ENCODE measurements at places on chromosomes 12 and 14.

GRCh38 chr14:33859306-33859705 lies 91.6 kb downstream of the EGLN3 start:
- no peak for DNase-seq

- DNase-seq: no peak
These were observed 36.7 kb downstream of the TMEM233 start for GRCh38 chr12:119630223-119630780.

DNA sequence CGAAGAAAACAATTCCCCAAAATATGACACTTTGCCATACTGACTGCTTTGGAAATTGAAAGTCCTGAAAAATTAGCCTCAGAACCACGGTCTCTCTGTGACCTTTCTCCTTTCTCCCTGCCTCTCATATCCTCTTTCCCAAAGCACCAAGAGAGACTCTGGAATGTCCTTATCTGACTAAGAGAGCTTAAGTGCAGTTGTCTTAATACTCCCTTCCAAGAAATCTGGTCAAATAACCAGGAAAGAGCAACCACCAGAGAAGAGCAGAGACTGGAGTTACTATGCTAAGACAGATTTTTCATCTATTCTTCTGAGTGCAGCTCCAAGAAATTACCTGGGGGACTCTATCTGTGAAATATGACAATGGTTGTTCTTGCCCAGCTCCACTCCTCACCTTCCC lies 10.5 kb upstream of the BTG1 start:
- no peak for DNase-seq

GRCh38 chr12:22064968-22065367 lies 18.9 kb downstream of the CMAS start:
- DNase-seq: no peak

- no peak for DNase-seq
These were observed 7.4 kb downstream of the CDKN1B start for GRCh38 chr12:12724421-12725085.

- no peak for DNase-seq
These were observed 9.9 kb downstream of the LRRC74A start for GRCh38 chr14:76836029-76836630.

GRCh38 chr12:64427988-64428387 lies 23.8 kb downstream of the XPOT start:
- no peak for DNase-seq

- no peak for DNase-seq
These were observed 52.4 kb upstream of the EIF5 start for GRCh38 chr14:103281496-103282231.

- DNase-seq: no peak
These were observed 15.4 kb upstream of the BCL11B start for GRCh38 chr14:99287269-99287942.

GRCh38 chr12:101763246-101763931 lies 24.1 kb upstream of the SYCP3 start:
- no peak for DNase-seq

GRCh38 chr12:86261578-86261977 lies 5.4 kb upstream of the MGAT4C start:
- DNase-seq: no peak

DNA sequence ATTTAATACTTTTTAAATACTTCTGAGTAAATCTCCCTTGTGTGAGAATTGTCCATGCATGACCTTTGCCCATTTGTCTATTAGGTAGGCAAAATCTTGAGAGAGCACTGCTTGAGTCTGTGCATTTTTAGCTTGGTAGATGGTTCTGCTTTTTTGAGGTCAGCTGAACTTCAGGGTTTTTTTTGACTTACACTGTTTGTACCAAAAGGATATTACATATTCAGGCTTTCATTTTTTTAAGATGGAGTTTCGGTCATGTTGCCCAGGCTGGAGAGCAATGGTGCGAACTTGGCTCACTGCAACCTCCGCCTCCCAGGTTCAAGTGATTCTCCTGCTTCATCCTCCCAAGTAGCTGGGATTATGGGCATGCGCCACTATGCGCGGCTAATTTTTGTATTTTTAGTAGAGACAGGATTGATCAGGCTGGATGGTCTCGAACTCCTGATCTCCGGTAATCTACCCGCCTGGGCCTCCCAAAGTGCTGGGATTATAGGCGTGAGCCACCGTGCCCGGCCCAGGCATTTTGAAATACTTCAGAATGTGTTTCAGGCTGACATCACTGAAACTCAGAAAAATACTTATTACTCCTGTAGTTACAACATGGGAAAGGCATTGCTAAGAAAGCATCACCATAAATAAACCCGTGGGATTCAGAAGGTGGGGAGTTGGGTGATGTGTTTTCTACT lies 11.1 kb downstream of the RASSF3 start:
- no peak for DNase-seq

- no peak for DNase-seq
These were observed 64.8 kb upstream of the BEGAIN start for GRCh38 chr14:100651999-100652508.

All from stimulated activated CD8-positive, alpha-beta memory T cell treated with anti-CD3 and anti-CD28 coated beads, Interleukin-15, amount 100 ng/mL, for 1 hour (primary cell).